Fibroblast of skin of left quadriceps (primary cell): ENCODE measurements at places on chromosomes 2 and 18.

DNA sequence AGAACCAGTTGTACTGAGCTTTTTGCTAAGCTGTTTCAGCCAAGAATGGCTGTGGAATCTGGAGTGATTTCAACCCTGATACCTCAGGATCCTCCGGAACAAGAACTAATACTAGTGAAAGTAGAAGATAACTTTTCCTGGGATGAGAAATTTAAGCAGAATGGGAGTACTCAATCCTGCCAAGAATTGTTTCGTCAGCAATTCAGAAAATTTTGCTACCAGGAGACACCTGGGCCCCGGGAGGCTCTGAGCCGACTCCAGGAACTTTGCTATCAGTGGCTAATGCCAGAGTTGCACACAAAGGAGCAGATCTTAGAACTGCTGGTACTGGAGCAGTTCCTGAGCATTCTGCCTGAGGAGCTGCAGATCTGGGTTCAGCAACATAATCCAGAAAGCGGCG lies 1.6 kb downstream of the ZNF397 start:
- DNase-seq, result no peak

- no peak for DNase-seq
These were observed 20.5 kb downstream of the CARF start for GRCh38 chr2:202932425-202933138.

DNA sequence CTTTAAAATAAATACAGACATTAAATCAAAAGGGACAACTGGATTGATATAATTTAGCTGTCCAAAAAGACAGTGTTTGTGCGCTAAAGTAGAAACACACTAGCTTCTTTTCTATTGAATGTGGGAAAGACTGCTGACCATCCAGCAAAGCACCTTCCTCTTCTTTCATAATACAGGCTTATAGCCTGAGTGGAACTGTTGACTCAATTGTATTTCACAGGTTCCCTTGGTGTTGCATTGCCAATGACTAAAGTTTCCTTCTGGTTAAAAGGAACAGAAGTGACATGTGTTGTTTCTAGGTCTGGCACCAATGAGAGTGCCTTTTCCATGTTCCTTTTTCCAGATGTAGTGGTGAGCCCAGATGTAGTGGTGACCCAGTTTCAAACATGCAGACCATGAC lies 412.3 kb downstream of the RNF144A start:
- DNase-seq, result no peak

DNA sequence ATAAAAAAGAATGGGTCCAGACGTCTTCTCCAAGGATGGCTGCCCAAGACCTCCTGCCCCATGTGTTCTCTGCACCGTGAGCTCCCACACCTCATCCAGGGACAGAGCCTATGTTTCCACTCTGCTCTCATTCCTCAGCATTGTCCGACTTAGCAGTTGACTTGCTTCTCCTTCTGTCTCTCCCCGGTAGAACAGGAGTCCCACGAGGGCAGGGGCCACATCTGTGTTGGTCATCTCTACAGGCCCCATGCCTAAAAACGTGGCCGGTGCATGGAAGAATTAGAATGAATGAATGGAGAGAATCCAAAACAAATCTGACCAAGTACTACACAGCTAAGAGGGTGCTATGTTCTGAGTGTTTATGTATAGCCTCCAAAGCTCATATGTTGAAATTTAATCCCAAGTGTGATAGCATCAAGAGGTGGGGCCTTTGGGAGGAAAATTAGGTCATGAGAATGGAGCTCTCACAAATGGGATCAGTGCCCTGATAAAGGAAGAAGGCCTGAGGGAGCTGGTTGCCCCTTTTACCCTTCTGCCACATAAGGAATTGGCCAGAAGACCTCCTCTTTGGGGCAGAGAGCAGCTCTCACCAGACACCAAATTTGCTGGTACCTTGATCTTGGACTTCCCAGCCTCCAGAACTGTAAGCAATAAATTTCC lies 55.9 kb downstream of the FAM178B start:
- DNase-seq, result no peak

DNA sequence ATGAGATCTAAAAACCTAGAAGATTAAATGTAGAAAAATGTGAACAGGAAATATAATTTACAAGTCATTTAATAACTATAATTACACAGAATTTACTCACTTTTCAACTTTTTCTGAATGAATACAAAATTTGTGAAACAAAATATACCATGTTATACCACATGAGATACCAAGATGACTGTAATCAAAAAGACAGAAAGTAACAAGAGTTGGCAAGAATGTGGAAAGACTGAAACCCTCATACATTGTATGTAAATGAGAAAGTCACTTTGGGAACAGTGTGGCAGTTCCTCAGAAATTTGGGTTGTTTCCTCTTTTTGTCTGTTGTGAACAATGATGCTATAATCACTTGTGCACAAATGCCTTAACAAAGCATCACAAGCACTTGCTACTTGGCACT lies 145.4 kb upstream of the ZNF804A start:
- DNase-seq, result no peak

GRCh38 chr2:118061135-118061955 lies 26.9 kb upstream of the INSIG2 start:
- DNase-seq, result peak; percentile 68

DNA sequence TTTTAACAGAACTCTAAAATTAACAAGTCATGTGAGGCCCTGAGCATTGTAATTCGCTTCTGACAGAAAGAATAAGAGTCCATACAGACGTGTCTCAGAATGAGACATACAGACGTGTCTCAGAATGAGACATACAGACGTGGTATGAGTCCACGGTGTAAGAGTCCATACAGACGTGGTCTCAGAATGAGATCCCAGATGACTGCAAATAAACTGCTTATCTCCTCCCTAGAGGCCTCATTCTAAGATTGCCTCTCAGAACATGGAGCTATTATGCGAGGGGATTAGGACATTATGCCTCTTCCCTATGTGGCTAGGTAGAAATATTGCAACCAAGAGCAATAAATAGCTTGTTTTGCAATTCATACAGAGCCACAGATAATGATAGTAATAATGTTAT lies 63.9 kb downstream of the NEB start:
- DNase-seq, result no peak

GRCh38 chr2:134491022-134491421 lies 227.8 kb downstream of the TMEM163 start:
- DNase-seq, result no peak

GRCh38 chr2:172427990-172428831 lies 825 bp downstream of the ITGA6 start:
- DNase-seq, result no peak

- no peak for DNase-seq
These were observed 42.7 kb upstream of the ACTR3 start for GRCh38 chr2:113847144-113847543.

GRCh38 chr2:169222665-169223064 lies 139.7 kb downstream of the LRP2 start:
- DNase-seq, result no peak

DNA sequence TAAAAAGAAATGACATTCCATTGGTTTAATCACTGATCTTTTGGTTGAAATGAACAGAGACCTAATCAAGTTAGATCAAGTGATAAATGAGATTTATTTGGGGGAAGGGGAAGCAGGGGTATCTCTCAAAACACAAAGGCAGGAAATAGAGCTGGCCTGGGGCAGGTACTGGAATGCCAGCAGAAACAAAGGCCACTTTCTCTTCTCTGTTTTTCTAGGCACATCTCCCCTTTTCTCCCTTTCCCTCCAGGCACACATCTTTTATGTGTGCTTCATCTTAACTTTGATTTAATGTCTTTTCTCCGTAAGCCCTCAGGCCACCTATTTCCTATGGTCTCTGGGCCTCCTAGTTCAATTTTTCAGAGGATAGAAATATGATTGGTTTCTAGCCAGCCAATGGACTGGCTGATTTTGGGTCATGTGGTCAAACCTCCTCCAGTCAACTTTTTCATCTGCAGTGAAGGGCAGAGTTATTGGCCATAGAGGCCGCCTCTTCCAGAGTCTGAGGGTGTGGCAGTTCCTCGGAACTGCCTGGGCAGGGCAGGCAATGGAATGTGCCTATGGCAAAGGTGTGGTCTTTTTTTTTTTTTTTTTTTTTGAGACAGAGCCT lies 58.9 kb upstream of the FAM136A start:
- DNase-seq, result no peak

DNA sequence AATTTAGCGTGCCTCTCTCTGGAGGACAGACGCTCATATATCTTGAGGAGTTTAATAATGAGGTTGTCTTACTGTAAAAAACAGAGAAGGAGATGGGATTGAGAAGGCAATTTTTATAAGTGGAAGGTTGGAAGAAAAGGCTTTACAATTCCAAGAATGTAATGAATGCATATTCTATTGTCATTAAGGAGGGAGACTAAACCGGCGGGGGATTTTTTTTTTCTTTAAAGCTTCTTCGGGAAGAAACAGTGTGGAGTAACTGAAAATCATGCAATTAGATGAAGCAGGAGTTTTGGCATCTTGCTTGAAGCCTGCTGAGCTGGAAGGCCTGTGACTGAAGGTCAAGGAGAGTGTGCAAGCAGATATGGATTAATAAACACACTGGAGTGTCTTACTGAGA lies 124.4 kb downstream of the HRH4 start:
- no peak for DNase-seq

- no peak for DNase-seq
These were observed 44.5 kb downstream of the COMMD1 start for GRCh38 chr2:61949714-61950560.

DNA sequence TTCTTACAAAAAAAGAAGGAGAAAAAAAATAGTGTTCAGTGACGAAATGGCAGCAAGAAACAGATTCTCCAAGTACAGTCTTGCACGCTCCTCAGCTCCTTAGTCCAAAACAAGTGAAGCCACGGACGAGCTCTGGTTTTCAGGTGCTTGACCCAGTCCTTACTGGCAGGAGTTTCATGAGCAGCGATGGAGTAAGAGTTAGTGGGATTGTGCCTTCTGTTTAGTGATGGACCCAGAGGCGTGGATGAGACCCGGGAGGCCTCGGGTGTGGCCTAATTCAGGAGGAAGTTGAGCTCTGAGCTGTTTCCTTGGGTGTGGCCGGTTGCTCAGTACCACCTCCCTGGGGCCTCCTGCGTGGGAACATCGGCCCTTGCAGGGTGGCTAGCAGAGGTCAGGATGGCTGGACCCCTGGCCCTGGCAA lies 52.0 kb downstream of the KIF5C start:
- no peak for DNase-seq
